ENCODE measurements at places on chromosomes 3 and 15. TPM values are rescaled to one million over a fixed set of nuclear protein-coding genes. Genes with fewer than 3 reads are reported as not detected.

The SUMF1 gene
- total RNA-seq, result 11.1 TPM

The GOLGA8Q gene
- total RNA-seq, result not detected

The PLSCR2 gene
- total RNA-seq, result not detected

The TMEM108 gene
- 5.3 TPM for total RNA-seq

The ALDH1A2 gene
- 1.7 TPM for total RNA-seq

The ATP13A5 gene
- total RNA-seq, result not detected

The SLC4A7 gene
- 69.0 TPM for total RNA-seq

The TMEM212 gene
- not detected for total RNA-seq

The MESP1 gene
- total RNA-seq, result 1.2 TPM

The CAMKV gene
- total RNA-seq, result 41.2 TPM

The CYP8B1 gene
- total RNA-seq, result not detected

The MAGI1 gene
- total RNA-seq, result 47.7 TPM

The SST gene
- 4.6 TPM for total RNA-seq

The COL6A5 gene
- not detected for total RNA-seq

The BFSP2 gene
- total RNA-seq, result not detected

The PPP1R14D gene
- total RNA-seq, result not detected

The AHSG gene
- not detected for total RNA-seq

The ACAD9 gene
- 60.2 TPM for total RNA-seq

The FGF7 gene
- total RNA-seq, result not detected

The CD200 gene
- total RNA-seq, result 67.0 TPM

The SCN11A gene
- 0.63 TPM for total RNA-seq

The ESYT3 gene
- total RNA-seq, result 0.44 TPM

The FRMD5 gene
- total RNA-seq, result 5.1 TPM

The ADAMTSL3 gene
- not detected for total RNA-seq

The DHFR2 gene
- total RNA-seq, result 5.2 TPM

The FOXL2 gene
- 0.09 TPM for total RNA-seq

The SPSB4 gene
- 35.1 TPM for total RNA-seq

The CLDN18 gene
- not detected for total RNA-seq

The MYO5C gene
- total RNA-seq, result 7.7 TPM

The SIDT1 gene
- 0.23 TPM for total RNA-seq

The SLC28A2 gene
- total RNA-seq, result not detected

The CFAP91 gene
- 7.0 TPM for total RNA-seq

The TUBGCP4 gene
- total RNA-seq, result 38.2 TPM

The ZBBX gene
- 1.6 TPM for total RNA-seq

The PAQR5 gene
- total RNA-seq, result 0.21 TPM

The REC114 gene
- not detected for total RNA-seq

The TATDN2 gene
- total RNA-seq, result 40.5 TPM

The TMEM207 gene
- not detected for total RNA-seq

The ITPKA gene
- total RNA-seq, result 1.3 TPM

The STRIT1 gene
- not detected for total RNA-seq

The C2CD4A gene
- not detected for total RNA-seq

The ISG20 gene
- 1.1 TPM for total RNA-seq

The SCAANT1 gene
- not detected for total RNA-seq

The AGBL1 gene
- 0.05 TPM for total RNA-seq

The ZNF662 gene
- total RNA-seq, result not detected

The ITIH4 gene
- total RNA-seq, result 6.3 TPM

The COL8A1 gene
- total RNA-seq, result 0.14 TPM

The P2RY14 gene
- total RNA-seq, result not detected

The ADAMTS9 gene
- total RNA-seq, result 15.1 TPM

The XXYLT1 gene
- total RNA-seq, result 41.2 TPM

The MYZAP gene
- total RNA-seq, result 0.28 TPM

The CGNL1 gene
- 1.2 TPM for total RNA-seq

The NUP210 gene
- 59.4 TPM for total RNA-seq

The LSAMP gene
- total RNA-seq, result 36.6 TPM

The SQOR gene
- total RNA-seq, result 0.43 TPM

The PRRT3 gene
- 5.7 TPM for total RNA-seq

The RLBP1 gene
- 6.3 TPM for total RNA-seq

The CDCP1 gene
- not detected for total RNA-seq

The FGD5 gene
- 0.27 TPM for total RNA-seq

The POLQ gene
- 16.9 TPM for total RNA-seq
